ENCODE measurements at places on chromosomes 4 and X. TPM values are rescaled to one million over a fixed set of nuclear protein-coding genes. Genes with fewer than 3 reads are reported as not detected.

- peak; percentile 71 for DNase-seq
Observed at GRCh38 chr4:54384563-54384962, 155.5 kb downstream of the PDGFRA start.

DNA sequence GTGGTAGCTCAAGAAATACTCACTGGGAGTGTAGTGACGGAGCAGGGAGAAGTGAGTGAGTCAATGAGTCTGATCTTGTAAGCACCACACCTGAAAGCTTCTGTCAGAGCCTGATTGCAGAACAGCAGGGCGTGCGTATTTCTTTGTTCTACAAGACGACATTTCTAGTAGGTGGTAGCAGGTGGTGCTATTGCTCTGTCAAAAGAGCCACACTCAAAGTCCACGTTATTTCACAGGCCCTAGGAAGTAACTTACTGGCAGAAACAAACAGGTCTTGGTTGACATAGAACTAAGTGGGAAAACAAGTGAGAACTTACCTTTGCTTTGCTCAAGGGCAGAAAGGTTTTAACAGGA, 46.4 kb upstream of the SPRY1 start:
- peak; percentile 51 for DNase-seq

GRCh38 chrX:101391831-101392230, 1.0 kb downstream of the RPL36A start:
- no peak for DNase-seq

DNA sequence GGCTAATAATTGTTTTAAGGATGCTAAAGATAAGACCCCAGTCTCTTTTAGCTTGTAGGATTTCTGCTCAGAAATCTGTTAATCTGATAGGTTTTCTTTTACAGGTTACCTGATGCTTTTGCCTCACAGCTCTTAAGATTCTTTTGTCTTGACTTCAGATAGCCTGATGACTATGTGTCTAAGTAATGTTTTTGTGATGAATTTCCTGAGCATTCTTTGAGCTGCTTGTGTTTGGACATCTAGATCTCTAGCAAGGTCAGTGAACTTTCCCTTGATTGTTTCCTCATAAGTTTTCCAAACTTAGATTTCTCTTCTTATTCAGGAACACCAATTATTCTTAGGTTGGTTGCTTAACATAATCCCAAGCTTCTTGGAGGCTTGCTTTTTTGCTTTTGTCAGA, 104.1 kb downstream of the ZNF518B start:
- DNase-seq, result no peak

DNA sequence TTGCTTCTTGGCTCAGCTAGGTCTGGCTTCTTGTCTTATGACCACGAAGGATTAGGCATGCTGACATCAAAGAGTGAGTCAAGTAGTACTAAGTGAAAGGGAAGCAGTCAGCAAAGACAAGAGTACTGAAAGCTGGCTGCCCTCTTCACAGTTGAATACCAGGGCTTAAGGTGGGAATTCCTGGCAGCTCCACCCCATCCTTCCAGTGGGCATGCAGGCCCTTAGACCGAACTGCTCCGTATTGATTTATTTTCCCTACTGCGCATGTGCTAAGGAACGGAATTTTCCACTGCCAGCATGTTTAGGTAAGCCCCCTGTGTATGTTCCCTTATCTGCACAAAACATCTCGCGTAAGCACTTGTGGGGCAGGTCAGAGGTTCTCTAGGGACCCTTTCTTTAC, 2320.1 kb downstream of the ARAP2 start:
- DNase-seq, result no peak

DNA sequence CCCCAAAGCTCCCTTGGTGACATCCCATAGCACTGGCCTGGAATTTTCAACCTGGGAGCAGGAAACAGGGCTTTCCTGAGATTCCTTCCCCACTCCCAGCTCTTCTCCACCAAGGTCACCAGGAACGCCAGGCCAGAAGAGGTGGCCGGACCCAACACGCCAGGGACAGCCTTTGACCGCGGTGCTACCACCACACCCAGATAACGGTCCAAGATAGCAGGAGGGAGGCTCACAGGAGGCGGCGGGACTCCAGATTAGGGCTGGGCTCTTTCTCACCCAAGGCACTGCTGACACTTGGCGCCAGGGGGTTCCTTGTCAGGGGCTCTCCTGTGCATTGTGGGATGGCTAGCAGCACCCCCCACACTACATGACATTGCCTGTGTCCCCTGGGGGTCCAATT, 22.9 kb downstream of the ZFYVE28 start:
- DNase-seq, result no peak

The OCRL gene
- 5.5 TPM for total RNA-seq

The SH3RF1 gene
- total RNA-seq, result 0.22 TPM
